ENCODE measurements at places on chromosomes 11 and 22.

- no peak for DNase-seq
Measured at GRCh38 chr11:44770401-44770800, 43.6 kb downstream of the TSPAN18 start.

DNA sequence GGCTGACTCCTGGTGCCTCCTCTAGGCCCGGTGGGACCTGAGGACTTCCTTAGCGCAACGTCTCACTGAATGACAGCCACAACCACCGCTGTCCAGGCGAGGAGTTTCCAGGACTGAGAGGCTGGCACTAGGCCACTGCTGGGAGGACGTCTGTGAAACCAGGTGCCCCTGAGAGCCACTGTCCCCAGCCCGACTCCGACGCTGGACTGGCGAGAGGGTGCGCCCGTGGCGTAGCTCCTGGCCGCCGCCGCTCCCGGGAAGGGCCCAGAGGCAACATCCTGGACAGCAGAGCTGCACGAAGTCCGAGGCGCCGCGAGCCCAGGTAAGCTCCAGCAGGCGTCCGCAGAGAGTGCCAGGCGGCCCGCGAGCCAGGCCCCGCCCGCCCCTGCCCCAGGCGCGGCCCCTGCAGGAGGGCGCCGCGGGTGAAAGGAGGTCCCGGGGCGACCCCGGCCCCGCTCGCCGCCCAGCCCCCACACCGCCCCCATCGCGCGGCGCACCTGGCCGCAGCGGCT is 525 bp downstream of the DGCR2 start:
- DNase-seq: peak; percentile 51

GRCh38 chr11:75072582-75072981 is 24.1 kb downstream of the OR2AT4 start:
- DNase-seq: no peak

GRCh38 chr11:28231475-28231874 is 123.3 kb downstream of the METTL15 start:
- no peak for DNase-seq

DNA sequence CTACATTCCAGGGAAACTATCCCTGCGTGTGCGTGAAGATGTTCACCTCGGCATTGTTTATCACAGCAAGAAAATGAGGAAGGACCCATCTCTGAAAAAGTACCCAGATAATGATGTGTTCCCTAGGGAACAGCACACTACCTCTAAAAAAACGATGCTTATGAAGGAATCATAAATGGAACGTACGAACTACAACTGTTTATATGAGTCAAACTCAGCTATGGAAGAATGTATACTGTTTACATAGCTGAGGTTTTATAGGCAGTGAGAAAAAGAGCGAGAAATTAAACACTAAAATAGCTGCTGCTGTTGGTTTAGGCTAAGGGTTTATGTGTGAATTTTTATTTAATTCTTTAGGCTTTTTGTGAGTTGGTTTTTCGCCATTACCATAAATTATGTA is 48.9 kb downstream of the APOL1 start:
- DNase-seq: no peak

- no peak for DNase-seq
Measured at GRCh38 chr22:37775785-37776638, 31.7 kb upstream of the GCAT start.

- DNase-seq: no peak
Measured at GRCh38 chr11:23280088-23280487, 419.8 kb upstream of the CCDC179 start.

- no peak for DNase-seq
Measured at GRCh38 chr11:118263695-118264568, at the start of gene MPZL2. TSS of gene MPZL2 (minus strand) at chr11:118264297. CDS start at chr11:118264153, 144 bp downstream.

DNA sequence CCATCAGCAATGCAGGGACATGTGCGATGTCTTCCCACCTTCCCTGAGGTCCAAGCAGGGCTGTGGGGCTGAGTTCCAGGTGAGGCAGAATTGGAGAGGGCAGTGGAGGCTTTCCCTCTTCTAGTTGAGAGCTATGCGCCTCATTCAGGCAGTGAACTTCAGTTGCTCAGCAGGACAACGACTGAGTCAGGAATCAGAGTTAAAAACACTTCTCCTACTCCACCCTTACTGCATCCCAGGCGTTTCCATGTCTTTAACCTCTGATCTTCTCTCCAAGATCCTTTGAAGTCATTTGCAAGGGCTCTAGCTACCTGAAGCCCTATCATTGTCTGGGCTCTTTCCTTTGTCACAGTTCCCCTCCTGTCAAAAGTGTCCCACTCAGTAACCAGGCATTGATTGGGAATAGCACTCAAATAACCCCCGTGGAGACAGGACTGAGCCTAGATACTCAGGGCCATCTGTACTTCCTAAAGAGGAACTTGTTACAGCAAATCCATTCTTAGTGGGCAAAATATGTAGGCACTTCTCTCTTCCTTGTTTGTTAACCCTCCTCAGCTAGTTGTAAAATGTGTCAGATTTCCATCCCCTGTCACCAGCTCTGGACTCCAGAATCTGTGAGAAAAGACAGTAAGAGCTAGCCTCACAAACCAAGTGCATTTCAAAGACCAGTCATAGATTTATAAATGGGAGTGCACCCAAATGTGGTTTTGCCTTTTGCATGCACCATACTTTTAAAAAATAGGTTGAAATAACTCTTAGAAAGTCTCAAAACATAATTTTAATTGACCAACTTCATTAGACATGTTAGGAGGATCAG is 72.5 kb upstream of the MYO18B start:
- DNase-seq: no peak
